T-cell (primary cell): ENCODE measurements at places on chromosomes 5 and 9.

DNA sequence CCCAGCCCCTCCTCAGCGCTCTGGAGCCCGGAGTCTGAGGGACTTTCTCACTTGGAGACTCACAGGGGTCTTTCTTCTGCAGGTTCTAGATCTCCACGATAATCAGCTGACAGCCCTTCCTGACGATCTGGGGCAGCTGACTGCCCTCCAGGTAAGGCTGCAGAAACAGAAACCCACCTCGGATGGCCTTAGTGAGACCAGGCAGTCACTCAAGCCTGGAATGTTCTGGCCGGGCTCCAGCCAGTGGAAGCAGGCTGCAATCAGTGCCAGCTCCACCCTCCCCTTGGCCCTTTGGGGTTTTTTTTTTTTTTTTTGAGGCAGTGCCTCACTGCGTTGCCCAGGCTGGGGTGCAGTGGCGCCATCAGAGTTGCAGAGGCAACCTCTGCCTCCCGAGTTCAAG is 7.6 kb downstream of the LRSAM1 start:
- no peak for DNase-seq

GRCh38 chr9:104747245-104747564 is 278 bp upstream of the NIPSNAP3A start:
- DNase-seq = no peak

- no peak for DNase-seq
Measured at GRCh38 chr5:54146390-54146789, 164.0 kb downstream of the ARL15 start.

DNA sequence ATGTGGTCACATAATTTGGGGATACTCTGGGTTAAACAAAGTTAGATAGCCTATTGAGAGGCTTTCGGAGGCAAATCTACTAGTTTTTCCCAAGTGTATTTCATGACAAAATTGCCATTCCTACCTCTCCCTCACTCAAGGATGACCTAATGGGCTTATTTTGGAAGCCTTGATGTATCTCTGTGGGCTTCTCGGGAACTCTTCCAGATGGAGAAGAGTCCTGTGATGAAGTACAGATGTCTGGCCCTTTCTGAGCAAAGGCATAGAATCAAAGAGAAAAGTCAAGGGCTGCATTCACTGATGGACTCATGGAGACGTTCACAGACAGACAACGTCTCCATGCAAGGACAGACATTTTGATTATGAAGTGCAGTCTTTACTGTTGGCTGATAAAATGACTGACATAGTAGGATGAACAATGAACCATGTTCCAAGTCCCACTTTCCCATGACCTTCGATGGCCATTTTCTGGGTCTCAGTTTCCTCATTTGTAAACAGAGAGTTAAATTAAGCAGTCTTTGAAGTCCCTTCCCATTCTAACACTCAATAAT is 347.2 kb upstream of the CD180 start:
- no peak for DNase-seq

GRCh38 chr5:16691731-16692130 is 74.9 kb upstream of the RETREG1 start:
- no peak for DNase-seq

GRCh38 chr9:2413160-2413805 is 208.3 kb upstream of the VLDLR start:
- DNase-seq = no peak

GRCh38 chr9:70110194-70111041 is 66.8 kb downstream of the MAMDC2 start:
- no peak for DNase-seq

DNA sequence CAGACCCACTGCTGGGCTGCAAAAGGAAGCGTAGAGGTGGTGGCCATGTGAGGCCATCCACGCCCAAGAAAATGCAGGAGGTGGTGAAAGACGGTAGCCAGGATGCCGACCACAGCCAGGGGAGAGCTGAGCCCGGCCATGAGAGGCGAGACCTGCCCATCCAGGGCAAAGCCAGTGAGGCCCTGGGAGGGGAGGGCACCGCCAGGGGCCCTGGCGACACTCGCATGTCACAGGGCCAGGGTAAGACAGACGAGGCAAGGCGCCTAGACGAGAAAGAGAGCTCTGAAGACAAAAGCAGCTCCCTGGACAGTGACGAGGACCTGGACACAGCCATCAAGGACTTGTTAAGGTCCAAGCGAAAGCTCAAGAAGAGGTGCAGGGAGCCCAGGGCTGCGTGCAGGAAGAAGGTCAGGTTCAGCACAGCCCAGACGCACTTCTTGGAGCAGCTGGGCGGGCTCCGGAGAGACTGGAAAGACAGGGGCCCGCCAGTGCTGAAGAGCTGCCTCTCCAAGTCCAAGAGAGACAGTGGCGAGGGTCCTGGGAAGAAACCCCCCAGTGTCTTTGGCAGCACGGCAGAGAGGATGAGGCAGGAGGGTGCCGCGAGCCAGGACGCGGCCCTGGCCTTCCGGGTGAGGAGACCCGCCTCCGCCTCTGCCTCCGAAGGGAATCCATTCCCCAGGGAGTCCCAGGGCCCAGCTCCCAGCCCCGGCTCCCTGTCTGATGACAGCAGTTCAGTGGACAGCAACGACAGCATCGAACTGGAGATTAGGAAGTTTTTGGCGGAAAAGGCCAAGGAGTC is 6.9 kb downstream of the PPP1R26 start:
- no peak for DNase-seq

DNA sequence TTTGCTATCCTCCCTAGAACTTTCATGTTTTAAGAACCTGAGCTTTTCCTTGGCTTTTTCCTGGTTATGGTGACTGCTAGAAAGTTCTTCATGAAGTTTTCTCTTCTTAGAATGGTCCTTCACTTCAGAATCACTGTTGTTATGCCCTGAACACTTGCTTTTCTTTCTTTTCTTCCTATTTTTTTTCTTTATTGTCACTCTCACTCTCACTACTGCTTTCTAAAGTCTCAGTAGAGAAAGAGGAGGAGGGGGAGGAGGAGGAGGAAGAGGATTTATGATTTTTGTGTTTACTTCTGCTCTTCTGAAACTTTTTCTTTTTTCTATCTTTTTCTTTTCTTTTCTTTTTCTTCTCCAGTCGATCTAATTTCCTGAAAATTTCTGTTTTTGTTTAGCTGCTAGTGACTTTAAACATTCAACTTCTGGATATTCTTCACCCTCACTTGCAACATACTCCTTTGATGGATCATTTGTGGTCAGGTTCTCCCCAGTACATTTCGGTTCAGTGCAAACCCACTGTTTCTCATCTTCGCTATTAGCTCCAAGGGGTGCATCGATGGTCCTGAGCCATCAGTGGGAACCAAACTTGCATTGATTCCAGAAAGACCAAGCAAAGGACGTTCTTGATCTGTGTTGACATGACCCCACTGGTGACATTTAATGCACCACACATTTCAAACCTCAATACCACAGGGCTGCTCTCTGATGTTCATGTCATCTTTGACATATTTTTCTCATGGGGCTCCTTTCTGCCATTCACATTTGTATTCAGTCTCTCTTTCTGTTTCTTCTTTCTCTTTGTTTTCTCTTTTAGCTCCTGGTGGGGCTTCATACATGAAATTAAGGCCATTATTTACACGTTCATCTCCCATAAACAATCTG is 81.6 kb upstream of the HAND1 start:
- no peak for DNase-seq

DNA sequence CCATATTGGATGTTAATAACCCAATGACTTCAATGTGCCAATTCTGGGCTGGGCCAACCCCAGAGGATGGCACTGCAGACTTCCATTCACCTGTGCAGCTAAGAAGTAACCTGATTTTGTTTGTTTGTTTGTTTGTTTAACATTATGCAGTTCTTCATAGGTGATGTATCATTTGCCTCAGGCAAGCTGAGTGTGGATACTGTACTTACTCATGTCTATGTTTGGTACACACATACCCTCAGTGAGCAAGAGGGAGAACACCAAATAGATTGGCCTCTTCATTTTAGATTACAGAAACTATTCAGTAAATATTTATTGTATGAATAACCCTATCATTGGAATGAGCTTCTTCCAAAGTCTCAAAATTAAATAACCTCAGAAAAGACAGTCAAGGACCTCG is 180.2 kb upstream of the SMC2 start:
- no peak for DNase-seq

DNA sequence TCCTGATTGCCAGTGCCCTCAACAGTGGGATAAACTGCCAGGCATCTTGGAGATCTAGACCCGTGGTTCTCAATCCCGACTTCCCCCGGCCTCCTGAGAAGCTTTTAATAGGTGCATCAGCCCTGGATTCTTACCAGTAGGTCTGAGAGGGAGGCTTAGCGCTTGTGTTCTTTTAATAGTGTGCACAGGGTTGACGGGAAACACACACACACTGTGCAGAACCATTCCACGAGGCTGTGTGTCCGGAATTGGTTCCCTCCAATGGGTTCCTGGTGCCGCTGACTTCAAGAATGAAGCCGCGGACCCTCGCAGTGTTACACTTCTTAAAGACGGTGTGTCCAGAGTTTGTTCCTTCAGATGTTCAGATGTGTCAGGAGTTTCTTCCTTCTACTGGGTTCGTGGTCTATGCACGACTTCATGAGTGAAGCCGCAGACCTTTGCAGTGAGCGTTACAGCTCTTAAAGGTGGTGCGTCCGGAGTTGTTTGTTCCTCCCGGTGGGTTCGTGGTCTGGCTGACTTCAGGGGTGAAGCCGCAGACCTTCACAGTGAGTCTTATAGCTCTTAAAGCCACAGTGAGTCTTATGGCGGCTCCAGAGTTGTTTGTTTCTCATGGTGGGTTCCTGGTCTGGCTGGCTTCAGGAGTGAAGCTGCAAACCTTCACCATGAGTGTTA is 46.6 kb upstream of the PRSS3 start:
- peak; percentile 40 for DNase-seq

DNA sequence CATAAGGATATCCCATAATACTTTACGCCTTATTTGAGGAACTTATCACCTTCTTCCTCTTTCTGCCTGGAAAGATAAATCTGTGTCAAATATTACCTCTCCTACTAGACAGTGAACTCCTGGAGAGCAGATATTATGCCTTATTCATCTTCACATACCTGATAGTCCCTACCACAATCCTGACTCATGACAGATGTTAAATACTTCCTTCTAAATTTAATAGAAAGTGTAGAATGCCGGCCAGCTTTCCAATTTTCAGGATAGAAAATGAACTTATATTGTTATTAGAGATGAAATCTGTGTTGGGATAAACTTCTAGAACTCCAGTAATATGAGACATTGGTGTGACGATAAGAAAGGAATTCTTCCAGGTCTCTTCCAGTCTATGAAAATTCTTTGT is 89.0 kb downstream of the GCNT4 start:
- DNase-seq = no peak

DNA sequence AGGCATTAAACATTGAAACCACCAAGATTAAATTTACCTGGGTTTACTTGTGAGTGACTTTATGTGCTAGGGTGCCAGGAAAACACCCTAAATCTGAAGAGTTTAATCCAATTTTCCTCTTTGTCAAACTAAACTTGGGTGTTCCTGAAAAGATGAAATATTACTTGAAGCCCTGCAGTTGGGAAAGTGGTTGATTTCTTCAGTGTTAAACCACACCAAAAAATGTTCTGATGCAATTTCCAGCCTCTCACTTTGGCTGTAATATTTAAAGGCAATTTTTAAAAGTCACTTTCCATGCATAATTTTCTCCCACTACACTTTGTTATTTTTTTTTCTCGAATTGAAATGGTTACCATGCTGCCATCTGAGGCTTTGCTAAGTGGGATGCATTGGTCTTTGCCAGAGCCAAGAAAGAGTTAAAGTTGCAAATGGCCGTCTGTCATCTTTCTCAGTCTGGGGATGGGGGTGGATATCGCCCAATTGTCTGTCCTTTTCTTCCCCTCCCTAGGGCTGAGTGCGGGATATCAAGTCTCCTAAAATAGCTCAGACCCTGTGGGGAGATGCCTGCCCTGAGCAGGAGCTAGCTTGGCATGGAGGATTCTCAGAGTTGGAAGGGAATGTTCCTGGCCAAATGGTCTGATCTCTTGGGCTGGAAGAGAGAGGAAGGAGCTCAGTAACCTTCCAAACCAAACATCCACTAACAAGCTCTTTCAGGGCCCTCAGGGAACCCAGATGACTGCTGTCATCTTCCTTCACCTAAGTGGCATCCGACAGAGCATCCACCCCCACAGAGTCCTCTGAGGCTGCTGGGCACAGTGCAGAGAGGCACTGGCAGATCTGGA is 13.6 kb upstream of the SHB start:
- no peak for DNase-seq

GRCh38 chr5:10635867-10636350 is 72.0 kb downstream of the ANKRD33B start:
- DNase-seq = no peak

- no peak for DNase-seq
Measured at GRCh38 chr5:149134778-149135500, 6.4 kb upstream of the ABLIM3 start.

DNA sequence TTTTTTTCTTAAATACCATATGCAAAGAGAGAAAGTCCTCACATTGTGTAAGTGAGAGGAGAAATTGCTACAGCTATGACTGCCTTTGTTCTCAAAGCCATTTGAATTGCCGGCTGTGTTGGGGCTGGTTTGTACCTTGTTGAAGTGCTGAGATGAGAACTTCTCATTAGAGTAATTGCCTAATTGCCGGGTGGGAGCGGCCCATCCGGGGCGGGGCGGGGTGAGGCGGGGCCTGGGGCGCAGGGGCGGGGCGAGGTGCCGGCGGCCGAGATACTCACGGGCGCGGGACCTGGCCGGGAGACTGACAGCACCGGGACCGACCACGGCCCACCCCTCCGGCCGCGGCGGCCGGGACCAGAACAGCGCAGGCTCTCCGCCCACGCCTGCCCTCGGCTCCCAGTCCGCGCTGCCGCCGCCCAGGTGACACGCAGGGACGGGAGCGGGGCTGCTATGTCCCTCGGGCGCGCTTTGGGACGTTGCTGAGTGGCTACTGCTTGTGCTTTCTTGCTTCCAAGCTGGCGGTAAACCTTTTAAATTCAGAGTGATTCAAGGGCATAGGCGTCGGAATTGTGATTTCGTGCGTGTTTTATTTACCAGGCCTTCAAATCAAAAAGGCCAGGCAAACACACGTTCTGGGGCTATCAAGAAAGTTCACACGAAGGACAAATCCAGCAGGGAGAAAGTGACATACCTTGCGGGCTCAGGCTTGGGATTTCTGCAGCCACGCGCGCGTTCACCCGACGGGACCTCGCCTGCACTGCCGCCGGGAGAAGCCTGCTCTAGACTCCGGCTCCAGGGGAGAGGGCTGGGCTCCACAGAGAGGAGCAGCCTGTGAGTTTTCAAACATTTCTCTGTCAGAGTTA is 269.1 kb downstream of the FANCC start:
- DNase-seq = peak; percentile 52

- no peak for DNase-seq
Measured at GRCh38 chr5:108898707-108899106, 151.0 kb downstream of the FER start.

GRCh38 chr5:123802298-123802951 is 290.4 kb downstream of the CSNK1G3 start:
- no peak for DNase-seq

- DNase-seq = no peak
Measured at GRCh38 chr9:86637515-86637914, 283.3 kb upstream of the TUT7 start.

GRCh38 chr9:85501882-85502281 is 239.9 kb downstream of the AGTPBP1 start:
- no peak for DNase-seq

DNA sequence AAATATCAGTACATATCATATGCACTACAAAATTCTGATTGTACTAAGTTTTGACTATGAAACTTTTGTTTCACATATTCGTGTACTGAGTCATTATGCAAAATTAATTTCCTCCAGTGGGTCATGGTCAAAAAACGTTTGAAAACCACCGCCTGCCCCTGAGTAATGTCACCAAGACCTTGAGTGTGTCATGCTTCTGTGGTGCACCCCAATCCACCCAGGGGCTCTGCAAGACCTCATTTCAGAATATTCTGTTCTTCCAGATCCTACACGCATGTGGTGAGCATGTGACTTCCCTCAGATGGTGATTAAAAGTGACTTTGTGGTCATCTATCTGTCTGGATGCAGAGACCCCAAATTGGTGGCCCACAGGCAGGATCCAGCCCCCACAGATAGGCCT is 31.0 kb downstream of the ABLIM3 start:
- DNase-seq = no peak
